Common myeloid progenitor, CD34-positive (primary cell): ENCODE measurements at places on chromosomes 13 and 19.

DNA sequence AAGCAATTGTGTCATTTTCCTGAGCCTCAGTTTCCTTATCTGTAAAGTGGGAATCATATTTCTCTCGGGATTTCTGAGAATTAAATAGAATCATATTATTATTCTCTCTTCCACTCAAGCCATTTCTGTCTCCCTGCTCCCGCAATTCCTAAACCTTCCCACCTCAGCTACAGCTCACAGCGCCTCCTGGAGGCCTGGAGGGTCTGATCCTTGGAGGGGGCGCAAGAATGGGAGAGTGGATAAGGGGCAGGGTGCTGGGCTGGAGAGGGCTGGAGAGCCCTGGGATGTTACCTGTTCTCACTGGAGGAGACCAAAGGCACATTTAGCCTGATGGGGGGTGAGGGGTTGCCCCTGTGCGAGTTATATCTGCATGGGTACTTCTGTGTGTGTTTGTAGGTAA, 31.1 kb upstream of the CYP2S1 start:
- DNase-seq: no peak

GRCh38 chr19:32864318-32865007, 5.1 kb downstream of the SLC7A9 start:
- no peak for DNase-seq

GRCh38 chr13:46961719-46962118, 64.9 kb upstream of the HTR2A start:
- DNase-seq: peak; percentile 87

- DNase-seq: no peak
Observed at GRCh38 chr13:94209117-94209516, 270.4 kb downstream of the DCT start.

GRCh38 chr13:110873639-110874507, 41.0 kb downstream of the ANKRD10 start:
- DNase-seq: no peak

GRCh38 chr19:871446-872265, 12.2 kb downstream of the CFD start:
- no peak for DNase-seq

DNA sequence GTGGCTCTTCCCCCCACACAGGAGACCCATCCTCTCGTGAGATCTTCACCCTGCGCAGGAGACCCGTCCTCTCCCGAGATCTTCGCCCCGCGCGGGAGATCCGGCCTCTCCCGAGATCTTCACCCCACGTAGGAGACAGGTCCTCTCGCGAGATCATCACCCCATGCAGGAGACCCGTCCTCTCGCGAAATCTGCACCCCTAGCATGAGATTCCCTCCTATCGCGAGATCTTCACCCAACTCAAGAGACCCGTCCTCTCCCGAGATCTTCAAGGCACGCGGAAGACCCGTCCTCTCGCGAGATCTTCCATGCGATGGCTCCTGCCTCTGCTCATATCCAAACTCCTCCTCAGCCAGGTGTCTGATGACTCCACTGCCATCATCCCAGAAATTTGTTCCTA, 24.3 kb downstream of the LAIR2 start:
- no peak for DNase-seq

DNA sequence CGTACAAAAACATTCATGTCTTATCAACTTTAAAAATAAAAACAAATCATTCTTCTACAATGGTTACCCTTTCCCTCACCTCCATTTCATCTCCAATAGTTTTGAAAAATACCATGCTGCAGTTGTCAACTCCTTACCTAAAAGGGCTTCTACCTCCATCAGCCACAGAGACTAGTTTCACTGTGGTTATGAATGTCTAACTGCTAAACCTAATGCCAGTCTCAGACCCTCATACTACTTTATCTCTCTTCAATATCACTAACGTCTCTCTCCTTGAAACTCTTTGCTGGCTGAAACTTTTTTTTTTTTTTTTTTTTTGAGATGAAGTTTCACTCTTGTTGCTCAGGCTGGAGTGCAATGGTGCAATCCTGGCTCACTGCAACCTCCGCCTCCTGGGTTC, 27.1 kb downstream of the LNX2 start:
- DNase-seq: no peak

DNA sequence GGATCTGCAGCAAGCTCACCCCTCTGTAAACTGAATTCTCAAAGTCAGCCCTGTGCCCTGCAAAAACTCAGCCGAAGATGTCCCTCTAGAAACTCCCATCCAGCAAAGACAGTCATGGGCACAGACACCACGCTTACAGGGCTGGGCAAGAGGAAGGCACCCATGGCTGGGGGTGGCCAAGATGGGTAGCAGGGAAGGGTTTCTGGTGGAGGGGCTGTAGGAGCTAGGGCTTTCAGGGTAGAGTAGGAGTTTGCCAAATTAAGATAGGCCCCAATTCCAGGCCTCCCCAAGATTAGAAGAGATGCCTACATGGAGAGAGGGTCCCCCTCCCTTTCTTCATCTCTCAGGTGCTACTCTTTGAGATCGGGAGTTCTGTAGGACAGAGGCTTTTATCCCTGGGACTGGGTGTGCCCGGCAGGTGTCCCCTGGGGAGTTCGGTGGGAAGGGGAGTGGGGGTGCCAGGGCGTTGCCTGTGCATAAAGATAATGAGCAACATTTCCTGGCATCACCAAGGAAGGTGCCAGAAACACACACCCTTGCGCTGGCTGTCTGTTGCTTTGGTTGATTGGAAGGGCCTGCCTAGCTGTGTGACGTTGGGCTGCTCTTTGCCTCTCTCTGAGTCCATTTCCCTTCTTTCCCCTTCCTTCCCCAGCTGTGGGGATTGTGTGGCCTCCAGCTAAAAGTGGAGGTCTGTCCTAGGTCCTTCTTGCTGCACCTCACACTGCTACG, 9.4 kb downstream of the NRTN start:
- no peak for DNase-seq

- no peak for DNase-seq
Observed at GRCh38 chr13:46012404-46012803, 40.1 kb downstream of the ZC3H13 start.

DNA sequence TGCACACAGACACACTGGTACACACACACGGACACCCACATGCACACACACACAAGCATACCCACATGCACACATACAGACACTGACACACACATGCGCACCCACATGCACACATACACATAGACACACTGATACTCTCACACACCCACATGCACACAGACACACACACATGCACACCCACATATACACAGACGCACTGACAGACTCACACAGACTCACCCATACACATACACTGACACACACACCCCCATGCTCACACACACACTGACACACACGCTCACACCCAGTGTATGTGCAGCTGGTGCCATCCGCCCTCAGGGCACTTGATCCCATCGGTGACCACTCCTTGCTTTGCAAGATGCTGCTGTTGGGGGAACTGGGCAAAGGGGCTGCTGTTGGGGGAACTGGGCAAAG, 9.7 kb upstream of the RASA3 start:
- no peak for DNase-seq

GRCh38 chr19:46116121-46116520, 8.4 kb downstream of the IGFL3 start:
- DNase-seq: no peak

- peak; percentile 70 for DNase-seq
Observed at GRCh38 chr19:42253245-42254088, 1.5 kb downstream of the ERF start.

DNA sequence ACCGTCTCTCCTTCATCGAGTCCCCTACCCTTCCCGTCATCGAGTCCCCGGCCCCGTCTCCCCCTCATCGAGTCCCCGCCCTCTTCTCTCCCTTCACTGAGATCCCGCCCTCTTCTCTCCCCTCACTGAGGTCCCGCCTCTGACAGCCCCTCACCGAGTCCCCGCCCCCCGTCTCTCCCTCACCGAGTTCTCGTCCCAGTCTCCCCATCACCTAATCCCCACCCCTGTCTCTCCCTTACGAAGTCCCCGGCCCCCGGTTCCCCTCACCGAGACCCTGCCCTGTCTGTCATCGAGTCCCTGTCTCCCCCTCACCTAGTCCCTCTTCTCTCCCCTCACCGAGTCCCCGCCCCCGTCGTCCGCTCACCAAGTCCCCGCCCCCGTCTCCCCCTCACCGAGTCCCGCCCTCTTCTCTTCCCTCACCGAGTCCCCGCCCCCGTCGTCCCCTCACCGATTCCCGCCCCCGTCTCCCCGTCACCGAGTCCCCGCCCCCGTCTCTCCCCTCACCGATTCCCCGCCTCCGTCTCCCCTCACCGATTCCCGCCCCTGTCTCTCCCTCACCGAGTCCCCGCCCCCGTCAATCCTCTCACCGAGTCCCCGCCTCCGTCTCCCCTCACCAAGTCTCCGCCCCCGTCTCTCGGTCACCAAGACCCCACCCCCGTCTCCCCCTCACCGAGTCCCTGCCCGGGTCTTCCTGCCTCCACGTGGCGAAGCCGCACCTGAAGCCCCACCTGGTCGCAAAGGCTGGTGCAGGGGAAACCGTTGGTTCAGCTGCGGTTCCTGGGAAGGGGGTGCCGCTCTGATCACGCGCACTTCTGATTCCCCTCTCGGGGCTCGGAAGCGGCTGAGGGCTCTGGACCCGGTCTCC, 23.9 kb upstream of the ZNF846 start:
- peak; percentile 97 for DNase-seq

DNA sequence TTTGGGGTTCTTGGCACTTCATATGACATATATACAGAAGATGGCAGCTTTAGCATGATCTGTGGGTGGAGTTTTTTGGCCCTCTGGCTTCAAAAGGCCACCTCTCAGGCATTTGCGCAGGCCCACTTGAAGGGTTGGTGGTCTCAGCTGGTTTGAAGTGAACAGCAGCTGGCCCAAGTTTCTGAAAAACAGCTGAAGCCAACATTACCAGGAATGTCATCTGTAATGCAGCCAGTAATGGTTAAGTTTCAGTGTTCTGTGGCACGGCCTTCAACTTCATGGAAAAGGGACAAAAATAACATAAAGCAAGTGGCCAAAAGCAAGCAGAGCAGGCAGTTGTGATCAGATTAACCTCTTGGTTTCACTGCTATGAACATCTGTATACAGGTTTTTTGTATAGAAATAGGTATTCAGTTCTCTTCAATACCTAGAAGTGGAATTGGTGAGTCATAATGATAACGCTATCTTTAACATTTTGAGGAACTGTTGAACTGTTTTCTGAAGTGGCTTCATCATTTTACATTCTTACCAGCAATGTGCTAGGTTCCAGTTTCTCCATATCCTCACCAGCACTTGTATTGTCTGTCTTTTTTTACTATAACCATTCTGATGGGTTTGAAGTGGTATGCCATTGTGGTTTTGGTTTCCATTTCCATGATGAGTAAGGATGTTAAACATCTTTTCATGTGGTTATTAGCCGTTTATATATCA, 245.4 kb downstream of the SHISA2 start:
- no peak for DNase-seq

DNA sequence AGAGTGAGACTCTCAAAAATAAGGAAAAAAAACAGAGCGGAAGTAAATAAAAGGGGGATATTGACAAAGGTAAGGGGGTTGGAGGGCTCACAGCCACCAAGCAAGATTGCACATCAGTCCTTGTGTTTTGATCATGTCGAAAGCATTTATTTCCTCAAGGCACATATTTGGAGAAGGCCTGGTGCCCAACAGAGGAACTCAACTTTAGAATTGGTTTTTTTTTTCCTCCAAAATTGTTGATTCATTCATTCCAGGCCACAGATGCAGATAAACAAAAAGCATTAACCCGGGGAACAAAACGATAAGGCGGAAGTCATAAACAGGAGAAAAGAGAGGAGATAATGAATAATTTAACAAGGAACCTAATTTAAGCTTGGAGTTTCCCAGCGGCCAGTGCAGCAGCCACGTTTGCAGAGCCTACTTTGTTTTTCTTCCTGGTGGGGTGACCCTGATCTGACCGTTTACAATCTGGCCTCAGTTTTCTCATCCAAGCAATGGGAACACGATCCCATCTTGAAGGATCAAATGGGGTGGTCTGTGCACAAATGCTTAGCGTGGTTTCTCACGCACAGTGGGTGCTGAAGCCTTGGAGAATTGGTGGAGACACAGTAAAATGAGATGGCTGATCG, 2.1 kb upstream of the PTPRS start:
- DNase-seq: peak; percentile 29

DNA sequence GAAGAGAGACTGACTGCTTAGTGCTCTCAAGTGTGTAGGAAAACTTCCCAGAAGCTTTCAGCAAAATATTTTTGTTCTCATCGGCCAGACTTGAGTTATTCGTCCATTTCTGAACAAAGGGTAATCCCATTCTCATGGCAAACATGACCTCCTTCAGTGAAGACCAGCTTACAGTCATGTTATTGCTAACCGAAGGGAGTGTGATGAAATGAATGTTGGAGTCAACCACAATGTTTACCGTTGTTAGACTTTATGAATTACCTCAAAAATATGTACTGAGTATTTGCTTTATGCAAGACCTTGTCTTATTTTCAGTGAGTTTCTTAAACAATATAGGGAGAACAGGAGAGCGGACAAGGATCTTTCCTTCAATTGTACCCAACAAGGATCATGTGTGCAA, 228.6 kb downstream of the LMO7 start:
- no peak for DNase-seq

- DNase-seq: peak; percentile 83
Observed at GRCh38 chr19:43446746-43447489, 18.5 kb downstream of the LYPD3 start.

GRCh38 chr13:49300739-49301589, 53.2 kb downstream of the CDADC1 start:
- peak; percentile 84 for DNase-seq

DNA sequence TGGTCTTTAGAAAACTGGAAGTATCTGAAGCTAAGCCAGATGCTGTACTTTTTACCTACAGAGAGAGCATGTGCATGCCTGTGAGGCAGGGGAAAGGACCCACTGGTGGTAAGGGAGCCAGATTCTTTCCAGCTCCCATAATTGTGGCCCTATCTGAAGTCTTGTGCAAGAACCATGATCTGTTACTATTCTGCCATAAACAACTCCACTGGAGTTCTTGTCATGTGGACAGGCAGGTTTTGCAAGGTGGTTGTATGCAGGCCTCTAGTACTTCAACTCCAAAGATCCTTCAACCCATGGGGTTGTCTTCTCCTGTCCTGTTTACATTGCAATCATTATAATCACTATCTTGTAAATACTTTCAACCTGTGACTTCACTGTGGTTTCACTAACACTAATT, 14.1 kb downstream of the PROSER1 start:
- no peak for DNase-seq

- DNase-seq: no peak
Observed at GRCh38 chr13:27505792-27506191, 55.4 kb upstream of the MTIF3 start.

- DNase-seq: no peak
Observed at GRCh38 chr13:74633734-74634133, 499.5 kb upstream of the KLF12 start.

GRCh38 chr19:51253088-51253806, 2.4 kb downstream of the SIGLECL1 start:
- DNase-seq: no peak

- no peak for DNase-seq
Observed at GRCh38 chr19:58356766-58357480, 3.6 kb upstream of the A1BG start.

- no peak for DNase-seq
Observed at GRCh38 chr13:72427757-72428528, 299.5 kb downstream of the MZT1 start.

GRCh38 chr13:71754407-71754974, 112.5 kb downstream of the DACH1 start:
- no peak for DNase-seq

GRCh38 chr13:104875038-104875754, 1660.3 kb downstream of the EFNB2 start:
- DNase-seq: no peak

GRCh38 chr19:51742789-51743188, 8.9 kb downstream of the FPR1 start:
- no peak for DNase-seq

GRCh38 chr13:54165581-54166215, 1137.1 kb downstream of the OLFM4 start:
- no peak for DNase-seq

- DNase-seq: no peak
Observed at GRCh38 chr19:41758846-41759245, 3.5 kb downstream of the CEACAM6 start.

GRCh38 chr13:60562096-60562780, 165.2 kb downstream of the TDRD3 start:
- no peak for DNase-seq
